ENCODE measurements at places on chromosomes 16 and 17.

- DNase-seq, result no peak
Measured at GRCh38 chr16:80862160-80862705, 57.8 kb upstream of the CDYL2 start.

DNA sequence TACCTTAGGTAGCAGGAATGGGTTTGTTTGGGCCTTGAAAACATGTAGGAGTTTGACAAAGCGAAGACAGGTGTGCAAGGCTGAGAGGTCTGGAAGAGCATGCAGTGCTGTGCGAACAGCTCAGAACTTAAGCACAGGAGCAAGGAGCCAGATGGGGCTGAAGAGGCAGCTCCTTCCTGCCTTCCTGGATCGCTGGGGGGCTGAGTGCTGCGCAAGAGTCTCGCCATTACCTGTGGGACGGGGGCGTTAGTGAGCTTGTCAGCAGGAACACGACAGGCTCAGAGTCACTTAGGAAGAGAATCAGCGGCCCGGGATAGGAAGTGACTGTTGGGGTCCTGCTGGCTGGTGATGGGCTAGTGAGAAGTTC lies 464 bp upstream of the MRM1 start:
- no peak for DNase-seq

DNA sequence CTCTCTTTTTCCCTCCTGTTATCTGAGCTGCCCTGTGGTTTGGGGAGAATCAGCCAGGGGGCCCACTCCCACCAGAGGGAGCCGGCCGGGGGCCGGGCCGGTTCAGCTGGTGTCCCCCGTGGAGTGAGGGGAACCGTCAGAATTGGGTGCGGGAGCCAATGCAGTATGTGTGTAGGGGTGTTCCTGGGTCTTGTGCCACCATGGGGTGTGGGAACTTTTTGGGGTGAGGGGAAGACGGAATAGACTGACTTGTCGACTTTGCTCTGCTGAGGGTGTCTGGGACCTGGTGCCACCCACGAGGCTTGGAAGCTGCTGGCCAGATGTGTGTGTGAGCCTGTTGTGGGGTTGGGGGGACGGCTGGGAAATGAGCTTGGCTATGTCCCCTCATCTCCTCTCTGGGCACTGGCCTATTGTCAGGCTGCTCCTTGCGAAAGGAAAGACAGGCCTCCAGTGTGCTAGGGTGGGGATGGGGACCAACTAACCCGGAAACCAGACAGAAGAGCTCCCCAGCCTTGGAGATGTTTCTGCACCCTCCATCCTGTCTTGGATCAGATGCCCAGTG lies 9.9 kb downstream of the RARA start:
- DNase-seq, result no peak

- peak; percentile 82 for DNase-seq
Measured at GRCh38 chr17:38600906-38601305, 4.8 kb downstream of the SRCIN1 start.

- DNase-seq, result peak; percentile 65
Measured at GRCh38 chr16:85929259-85929721, 30.3 kb downstream of the IRF8 start.

GRCh38 chr17:66826856-66827255 lies 8.1 kb upstream of the CACNG5 start:
- DNase-seq, result no peak

- no peak for DNase-seq
Measured at GRCh38 chr16:87687126-87687910, 78.5 kb downstream of the KLHDC4 start.

DNA sequence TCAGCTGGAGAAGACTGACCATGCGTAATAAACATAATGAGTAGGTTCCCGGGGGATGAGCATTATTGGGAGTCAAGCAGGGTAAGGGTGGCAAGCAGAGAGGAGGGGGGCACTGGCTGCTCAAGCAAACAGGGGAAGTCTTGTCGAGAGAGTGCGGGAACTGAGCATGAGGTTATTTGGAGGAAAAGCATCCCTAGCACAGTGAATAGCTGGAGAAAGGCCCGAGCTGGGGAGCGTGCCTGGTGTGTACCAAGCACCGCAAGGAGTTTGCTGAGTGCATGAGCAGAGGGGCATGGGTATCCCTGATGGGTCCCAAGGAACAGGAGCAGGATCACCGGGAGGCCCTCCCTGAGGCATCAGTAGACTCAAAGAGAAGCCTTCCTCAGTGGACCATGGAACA lies 17.2 kb downstream of the CYTH1 start:
- DNase-seq, result no peak

GRCh38 chr17:80402959-80403358 lies 12.0 kb upstream of the ENDOV start:
- no peak for DNase-seq

DNA sequence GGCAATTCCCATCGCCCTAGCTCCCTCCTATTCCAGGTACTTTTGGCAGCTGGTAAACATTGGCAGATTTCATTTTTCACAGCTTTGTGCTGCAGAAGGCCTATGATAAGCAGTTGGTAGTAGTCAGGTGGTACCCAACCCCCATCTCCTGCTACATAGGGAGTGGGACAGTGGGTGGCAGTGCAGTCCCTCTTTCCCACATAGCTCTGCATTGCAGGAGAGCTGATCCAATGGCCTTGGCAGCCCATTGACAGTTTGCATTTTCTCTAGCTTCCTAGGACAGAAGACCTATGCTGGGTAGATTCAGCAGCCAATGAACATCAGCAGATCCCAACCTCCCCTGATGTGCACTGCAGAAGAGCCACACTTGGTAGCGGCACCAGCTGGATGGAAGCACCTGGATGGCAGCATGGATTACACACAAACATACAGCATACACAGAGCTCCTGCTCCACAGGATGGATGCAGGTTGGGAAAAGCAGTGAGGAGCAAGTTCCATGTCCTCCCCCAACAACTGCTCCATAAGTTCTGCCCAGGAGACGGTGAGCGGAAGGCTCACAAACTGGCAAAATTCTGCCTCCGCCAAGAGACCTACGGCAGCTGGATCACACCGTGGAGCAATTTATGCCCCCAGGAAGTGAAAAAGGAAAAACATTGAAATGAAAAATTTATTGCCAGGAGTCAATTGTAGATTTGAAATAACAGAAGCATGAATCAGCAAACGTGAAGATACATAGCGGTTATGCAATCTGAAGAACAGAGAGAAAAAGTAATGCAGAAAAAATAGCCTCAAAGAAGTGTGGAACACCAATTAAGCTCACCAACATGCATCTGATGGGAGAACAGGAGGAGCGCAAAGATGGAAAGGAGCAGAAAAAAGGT lies 95.7 kb downstream of the CACNG1 start:
- peak; percentile 67 for DNase-seq

- DNase-seq, result no peak
Measured at GRCh38 chr16:11128211-11129141, 127.5 kb downstream of the SOCS1 start.

DNA sequence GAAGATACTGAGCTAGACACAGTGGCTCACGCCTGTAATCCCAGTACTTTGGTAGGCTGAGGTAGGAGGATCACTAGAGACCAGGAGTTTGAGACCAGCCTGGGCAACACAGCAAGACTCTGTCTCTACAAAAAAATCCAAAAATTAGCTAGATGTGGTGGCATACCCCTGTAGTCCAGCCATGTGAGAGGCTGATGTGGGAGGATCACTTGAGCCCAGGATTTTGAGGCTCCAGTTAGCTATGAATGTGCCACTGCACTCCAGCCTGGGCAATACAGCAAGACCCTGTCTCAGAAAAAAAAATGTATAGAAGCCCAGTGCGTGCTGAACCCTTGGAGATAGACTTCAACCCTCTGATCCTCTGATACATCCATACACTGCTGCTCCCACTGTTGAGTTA lies 7.2 kb upstream of the PPM1D start:
- DNase-seq, result no peak

DNA sequence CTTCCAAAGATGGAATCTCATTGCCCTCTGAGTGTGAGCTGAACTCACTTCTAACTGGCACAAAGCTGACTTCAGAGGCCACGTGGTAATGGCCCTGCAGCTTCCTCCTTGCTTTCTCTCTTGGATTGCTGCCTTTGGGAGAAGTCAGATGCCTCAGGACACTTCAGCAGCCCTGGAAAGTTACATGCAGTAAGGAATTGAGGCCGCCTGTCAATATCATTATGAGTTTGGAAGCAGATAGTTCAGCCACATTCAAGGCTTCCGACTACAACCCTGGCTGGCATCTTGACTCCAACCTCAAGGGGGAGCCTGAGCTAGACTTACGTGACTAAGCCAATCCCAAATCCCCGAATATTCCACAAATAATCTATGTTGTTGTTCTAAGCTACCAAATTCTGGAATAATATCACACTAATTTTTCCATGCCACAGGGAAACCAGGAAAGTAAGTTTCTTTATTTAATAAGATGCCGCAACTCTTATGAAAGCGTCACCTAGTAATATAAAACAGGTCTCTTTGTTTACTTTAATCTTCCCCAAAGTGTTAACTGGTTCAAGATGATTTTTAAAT lies 13.6 kb downstream of the CEP20 start:
- peak; percentile 77 for DNase-seq

GRCh38 chr17:73791631-73792030 lies 147.4 kb upstream of the SDK2 start:
- DNase-seq, result no peak

GRCh38 chr16:12679660-12680272 lies 123.9 kb downstream of the CPPED1 start:
- DNase-seq, result peak; percentile 89

DNA sequence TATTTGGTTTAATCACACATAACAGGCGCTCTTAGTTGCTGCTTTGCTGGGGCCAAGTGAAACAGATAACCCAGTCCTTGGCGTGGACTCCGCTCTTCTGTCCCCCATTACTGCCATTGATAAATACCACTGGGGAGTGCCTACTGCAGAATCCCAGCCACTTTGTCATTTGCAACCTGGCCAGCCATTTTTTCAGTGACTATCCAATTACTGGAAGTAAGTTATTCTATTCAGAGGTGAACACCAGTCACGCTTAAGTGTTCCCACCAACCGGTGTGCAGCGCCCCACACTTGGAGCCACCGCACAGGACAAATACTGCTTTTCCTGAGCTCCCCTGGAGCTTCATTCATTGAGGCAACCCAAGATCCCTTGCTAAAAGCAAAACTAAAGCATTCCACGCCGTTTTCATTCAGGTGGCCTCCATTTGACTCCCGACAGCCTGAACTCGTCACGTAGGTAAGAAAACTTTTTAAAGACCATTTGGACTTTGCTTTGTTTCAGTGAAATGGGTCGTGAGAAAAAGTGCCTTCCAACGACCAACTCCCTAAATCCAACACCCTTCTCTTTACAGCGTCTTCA lies 1.8 kb downstream of the USP7 start:
- DNase-seq, result no peak

DNA sequence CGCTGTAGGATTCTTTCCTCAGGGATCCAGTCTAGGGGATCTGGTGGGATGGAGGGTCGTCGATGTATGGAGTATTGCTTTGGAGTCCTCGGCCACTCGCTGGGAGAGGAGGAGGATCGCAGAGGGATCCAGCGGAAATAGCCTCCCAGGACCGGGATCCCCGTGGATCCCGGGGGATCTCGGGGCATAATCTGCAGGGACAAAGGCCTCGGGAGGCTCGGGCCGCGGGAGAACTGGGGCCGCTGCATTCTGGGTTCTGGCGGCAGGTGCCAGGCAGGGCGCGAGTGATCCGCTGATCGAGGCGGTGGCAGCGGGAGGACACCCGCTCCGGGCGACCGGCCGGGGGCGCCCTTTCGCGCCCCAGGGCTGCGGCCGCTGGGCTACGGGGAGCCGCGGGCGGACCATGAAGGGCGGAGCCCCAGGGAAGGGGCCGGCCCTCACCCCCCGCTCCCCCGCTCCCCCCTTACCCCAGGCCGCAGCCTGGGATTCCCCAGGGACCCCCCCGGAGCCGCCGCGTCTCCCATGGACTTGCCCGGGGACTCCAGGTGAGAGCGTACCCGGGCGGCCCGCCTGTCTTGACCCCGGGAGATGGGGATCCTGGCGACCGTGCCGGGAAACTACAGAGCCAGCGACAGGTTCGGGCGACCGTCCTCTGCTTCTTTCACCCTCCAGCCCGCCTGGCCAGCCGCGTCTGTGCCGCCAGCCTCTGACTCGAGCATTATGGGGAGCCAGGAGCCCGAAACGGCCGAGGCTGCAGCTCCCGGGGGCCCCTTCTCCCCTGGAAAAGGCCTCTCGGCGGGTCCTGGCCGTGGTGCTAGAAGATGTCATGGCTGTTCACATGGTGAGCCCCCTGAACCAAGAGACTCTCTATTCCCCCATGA lies 604 bp downstream of the PRR14 start:
- peak; percentile 62 for DNase-seq

Data from mesendoderm (in vitro differentiated cells).